ENCODE measurements at places on chromosomes 16 and 17.

DNA sequence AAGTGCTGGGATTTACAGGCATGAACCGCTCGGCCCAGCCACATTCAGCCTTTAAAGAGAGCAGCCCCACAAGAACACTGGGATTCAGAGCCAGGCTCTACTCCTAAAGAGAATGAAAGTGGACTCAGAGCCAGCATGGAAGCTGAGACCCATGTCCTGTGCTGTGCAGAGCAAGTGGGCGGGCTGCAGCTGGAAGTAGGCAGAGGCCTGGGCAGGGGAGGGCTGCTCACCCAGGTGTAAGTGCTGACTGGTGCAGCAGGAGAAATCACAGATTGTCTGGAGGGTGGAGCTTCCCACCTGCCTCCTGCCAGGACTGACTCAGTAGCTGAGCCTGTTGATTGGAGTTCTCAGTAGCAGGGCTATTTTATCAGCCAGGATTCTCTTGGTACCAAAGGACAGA is 178.7 kb downstream of the KATNIP start:
- no peak for DNase-seq

- DNase-seq, result no peak
Measured at GRCh38 chr17:36675786-36676185, 74.4 kb downstream of the MRM1 start.

DNA sequence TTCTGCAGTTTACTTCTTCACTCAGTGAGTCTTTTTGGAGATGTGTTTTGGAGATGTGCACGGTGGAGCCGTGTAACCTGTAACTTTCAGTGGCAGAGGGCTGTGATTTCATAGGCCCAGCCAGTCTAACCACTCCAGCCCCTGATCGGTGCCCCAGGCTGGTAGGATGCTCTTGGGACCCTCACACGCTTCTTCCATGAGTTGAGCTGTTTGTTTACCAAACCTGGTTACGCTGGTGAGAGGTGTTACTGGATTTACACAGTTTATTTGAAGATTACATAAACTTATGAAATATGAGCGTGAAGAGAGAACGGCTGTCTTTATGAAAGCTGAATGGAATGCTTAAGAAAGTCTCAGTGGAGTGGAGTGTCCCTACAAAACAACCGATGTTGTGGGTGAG is 96.7 kb downstream of the CMIP start:
- DNase-seq, result no peak

- DNase-seq, result no peak
Measured at GRCh38 chr16:74759564-74759963, 15.1 kb downstream of the FA2H start.

- no peak for DNase-seq
Measured at GRCh38 chr16:85164838-85165516, 52.7 kb upstream of the CIBAR2 start.

- no peak for DNase-seq
Measured at GRCh38 chr16:60404401-60404800, 1631.8 kb downstream of the CDH8 start.

- DNase-seq, result no peak
Measured at GRCh38 chr17:51353296-51353695, 93.0 kb downstream of the UTP18 start.

- peak; percentile 65 for DNase-seq
Measured at GRCh38 chr17:8857919-8858318, 9.6 kb downstream of the PIK3R6 start.

DNA sequence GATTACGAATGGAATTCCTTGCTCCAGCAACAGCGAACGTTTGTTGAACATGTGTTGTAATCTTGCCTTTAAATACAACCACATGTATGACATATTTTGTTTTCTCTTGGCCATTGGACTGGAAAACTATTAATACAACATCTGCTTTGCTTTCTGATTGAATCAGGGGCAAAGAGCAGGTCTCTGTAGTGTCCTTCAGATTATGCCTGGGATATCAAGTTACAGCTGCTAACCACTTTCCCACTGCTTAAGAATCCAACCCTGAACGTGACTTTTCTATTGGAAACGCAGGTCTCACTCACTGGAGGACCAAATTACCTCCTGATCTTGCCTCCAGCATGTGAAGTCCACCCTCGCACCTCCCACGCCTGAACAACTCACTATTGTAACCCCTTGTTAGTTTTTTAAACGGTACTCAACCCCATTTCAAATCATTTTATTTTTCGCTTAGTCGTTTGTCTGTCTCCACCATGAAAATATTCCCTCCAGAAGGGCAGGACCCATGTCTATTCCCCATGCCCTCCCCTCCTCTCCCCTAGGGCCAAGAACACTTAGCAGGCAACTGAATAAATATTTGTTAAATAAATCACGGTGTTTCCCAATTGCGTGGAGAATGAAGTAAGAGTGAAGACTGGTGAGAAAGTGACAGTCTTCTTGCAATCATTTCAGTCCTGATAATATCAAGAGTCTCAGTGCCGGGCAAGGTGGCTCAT is 57.4 kb upstream of the MRTFB start:
- DNase-seq, result peak; percentile 85

DNA sequence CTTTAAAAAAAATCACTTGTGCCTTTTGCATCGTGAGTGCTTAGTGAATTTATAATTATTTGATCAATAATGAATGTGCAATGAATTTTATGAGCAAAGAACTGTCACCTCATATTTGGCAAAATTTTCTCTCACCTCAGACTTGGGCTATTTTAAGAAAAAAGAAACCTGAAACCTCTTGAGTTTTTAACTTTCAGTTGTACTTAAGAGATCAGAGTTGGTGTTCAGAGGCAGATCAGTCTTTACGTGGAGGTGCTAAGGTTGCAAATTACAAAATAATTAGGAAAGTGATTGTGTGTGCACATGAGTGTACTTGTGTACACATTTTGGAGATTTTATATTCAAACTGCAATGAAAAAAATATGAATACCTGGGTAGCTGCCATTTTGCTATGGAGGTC is 218.7 kb upstream of the RBFOX1 start:
- no peak for DNase-seq

DNA sequence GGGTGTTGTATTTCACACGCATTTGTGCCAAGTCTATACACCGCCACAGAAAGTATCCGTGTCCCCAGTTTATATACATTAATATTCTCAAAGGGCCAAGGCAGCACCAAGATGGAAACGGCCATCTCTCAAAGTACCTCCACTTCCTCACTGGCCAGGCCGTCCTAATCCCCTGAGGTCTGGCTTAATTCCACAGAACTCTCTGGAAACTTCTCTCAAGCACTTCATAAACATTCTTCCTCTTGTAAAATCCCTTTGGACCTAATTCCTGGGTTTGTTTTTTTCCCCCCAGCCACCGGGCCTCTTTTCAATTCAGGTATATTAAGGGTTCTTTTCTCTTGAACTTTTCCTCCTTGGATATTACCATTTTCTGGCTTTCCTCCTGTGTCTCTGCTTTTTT is 5.1 kb upstream of the ERN1 start:
- no peak for DNase-seq

DNA sequence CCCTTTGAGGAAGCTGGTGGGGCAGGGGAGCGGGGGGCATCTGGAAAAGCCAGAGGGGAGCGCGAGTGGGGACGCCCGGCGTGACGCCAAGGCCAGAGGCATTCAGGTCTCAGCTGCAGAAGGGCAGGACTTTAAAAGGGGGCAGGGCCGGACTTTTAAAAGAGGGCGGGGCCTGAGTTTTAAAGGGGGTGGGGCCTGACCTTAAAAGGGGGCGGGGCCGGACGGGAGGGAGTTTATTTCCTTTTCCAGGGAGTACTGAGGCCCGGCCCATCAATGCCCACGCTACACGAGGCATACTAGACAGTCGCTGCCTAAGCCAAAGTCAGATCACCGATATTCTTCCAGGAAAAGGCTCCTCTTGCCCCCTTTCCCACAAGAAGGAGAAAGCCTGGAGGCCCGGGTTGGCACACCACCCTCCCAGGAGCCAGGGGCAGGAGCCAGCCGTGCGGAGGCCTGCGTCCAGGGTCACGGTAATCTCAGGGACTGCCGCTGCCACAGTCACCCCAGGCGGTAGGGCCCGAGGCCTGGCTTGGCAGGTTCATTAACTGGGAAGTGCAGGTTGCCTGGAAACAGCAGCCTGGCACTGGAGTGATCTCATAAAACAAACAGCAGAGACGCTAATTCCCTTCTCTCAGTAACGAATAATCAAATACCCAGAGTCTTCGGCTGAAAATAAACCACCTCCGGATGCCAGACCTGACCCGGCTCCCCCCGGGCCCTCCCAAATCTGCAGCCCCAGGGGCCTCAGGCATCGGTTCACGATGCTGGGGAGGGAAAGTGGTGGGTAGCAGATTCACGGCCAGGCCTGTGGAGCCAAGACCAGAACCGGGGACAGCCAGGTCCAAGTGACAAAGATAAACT is 90.7 kb downstream of the TIMM22 start:
- no peak for DNase-seq

DNA sequence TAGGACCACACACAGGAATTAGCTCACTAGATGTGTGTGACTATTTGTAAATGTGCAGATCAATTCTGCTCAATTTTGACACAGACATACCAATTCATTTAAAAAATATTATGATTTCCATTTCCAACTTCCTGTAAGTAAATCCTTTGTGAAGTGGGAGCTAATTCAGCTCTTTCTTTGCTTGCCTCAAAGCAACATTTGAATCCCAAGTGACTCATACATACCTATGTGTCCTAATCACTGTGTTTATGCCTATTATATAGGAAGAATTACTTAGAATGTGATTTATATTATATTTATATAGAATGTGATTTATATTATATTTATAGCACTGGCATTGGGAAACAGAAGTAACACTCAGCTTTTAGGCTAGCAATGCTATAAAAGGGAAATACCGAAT is 195.9 kb upstream of the C17orf78 start:
- DNase-seq, result peak; percentile 57

- DNase-seq, result no peak
Measured at GRCh38 chr17:73984941-73985340, 218.5 kb upstream of the RPL38 start.

DNA sequence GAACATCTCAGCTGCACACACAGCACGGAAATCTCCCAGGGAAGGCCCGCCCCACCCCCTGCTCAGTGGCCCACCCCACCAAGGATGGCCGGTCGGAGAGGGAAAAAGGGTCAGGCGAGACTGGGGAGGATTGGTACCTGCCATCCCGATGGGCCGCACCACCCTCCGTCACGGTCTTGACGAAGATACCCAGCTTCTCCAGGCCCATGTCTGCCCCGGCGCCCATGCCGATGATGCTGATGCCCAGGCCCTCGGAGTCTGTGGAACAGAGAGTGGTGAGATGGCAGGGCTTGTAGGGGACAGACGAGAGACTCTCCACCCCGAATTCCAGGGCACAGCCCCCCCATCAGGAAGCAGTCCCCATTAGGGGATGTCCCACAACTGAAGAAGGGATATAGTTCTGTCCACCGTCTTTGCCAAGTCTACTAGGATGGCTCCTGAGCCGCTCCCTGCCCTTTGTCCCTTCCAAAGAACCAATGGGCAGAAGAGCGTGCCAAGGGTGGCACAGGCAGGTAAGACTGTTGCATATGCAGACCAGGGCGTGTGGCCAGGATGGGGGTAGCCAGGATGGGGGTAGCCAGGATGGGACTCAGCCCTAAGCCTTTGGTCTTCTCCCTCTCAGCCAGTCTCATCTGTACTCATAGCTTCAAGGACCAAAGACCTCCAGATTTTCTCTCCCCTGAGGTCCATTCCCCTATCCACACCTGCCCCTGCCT is 6.9 kb downstream of the PPP1R9B start:
- DNase-seq, result no peak

DNA sequence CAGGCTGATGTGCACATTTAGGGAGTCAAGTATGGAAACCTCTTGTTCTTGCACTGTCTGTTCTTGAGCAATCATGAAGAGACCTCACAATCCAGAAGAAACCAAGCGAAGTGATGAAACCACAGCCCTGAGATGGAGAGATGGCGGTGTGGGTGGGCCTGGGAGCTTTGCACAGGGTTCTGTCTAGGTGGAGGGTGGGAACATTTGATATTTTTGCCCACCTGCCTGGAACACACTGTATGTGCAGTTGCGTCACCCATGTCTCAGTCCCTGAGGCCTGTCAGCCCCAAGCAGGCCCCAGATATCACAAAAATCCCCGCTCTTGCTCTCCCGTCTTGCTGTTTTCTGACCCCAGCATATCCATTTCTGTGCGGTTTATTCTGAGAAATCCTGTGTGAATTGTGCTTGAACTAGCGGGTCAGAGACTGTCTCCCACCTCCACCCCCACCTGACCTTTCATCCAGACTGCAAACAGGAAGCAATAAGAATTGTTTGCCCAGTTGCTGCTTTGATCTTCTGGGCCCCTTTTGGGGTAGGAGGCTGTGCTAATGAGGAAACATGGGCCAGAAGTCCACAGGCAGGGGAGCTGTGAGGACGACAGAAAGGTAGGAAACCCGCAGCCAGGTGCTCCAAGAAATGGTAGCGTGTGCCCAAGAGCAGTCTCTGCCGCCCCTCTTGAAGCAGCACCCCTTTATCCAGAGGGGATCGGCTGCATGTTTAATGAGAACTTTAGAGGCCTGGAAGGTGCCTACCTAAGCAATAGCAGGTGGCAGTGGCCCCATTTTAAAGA is 183.8 kb downstream of the CCDC182 start:
- no peak for DNase-seq

GRCh38 chr16:59341368-59341767 is 607.3 kb upstream of the GOT2 start:
- no peak for DNase-seq

DNA sequence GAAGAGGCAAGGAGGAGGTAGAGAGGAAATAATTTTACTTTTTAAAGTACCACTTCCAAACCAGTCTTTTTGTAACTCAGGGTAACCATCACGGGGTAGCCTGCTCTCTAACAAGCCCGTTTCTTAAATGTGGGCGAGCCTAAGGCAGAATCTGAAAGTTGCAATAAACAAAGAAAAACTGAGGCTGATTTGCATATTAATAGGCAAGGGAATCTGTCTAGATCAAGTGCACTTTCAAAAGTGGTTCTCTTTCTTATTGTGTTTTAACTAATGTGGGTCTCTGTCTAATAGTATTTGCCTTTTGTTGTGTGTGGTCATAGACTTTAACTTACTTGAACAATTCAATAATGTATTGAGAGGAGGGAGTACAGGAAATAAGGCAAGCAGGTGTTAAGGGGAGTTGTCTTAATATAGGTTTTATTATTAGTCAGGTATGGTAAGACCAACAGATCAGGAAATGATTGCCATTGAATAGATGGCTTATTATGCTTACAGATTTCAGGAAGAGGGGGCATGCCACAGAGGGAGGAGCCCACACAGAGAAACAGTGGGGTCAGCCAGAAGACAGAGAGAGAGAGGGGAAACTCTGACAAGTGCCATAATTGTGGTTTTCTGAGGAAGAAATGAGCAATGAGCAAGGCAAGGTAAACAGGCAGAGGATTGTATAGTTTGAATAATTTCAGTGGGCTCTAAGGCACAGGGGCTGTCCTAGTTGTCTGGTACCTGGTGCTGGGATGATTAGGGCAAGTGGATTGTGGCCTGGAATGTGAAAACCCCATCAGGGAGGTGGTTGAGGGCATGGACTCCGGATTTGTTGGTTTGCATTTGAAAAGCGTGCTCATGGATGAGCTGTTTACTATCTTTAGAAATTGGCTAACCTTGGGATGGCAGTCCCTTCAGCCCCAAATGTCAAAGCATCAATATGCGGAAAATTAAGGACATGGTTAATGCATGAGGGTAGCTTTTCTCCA is 237.2 kb downstream of the TOX3 start:
- DNase-seq, result no peak

DNA sequence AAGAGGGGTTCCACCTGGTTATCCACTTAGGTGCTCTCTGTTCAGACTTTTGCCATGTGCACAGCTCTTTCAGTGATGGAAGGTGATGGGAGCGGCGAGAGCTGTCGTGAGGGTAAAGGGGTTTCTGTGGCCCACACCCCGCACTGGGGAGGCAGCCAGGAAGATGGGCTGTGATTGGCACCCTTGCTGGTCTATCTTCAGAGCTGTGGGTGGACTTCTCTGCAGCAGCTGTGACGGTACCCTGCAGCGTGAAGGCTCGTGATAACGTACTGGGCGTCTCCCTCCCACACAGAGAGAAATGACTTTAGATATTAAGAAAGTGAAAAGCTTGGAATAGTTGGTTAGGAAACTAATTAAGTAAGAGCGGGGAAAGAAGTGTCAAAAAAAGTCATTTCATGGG is 45.8 kb downstream of the MPRIP start:
- DNase-seq, result no peak

Data from fibroblast of skin of left biceps (primary cell).